ENCODE measurements at places on chromosomes 16 and 17.

- DNase-seq: no peak
These were observed 347.2 kb downstream of the UTP18 start for GRCh38 chr17:51607512-51607911.

GRCh38 chr16:80231121-80231520, 309.7 kb upstream of the DYNLRB2 start:
- DNase-seq: no peak

GRCh38 chr16:69435977-69436820, 11.8 kb downstream of the CYB5B start:
- no peak for DNase-seq

- no peak for DNase-seq
These were observed 101.1 kb downstream of the CMIP start for GRCh38 chr16:81545470-81546250.
